ENCODE measurements at places on chromosomes 5 and 9.

GRCh38 chr5:66894480-66895240 is 298.5 kb downstream of the MAST4 start:
- DNase-seq, result no peak

- no peak for DNase-seq
These were observed 30.5 kb upstream of the DMRTA1 start for GRCh38 chr9:22415941-22416691.

GRCh38 chr9:93902780-93903655 is 52.1 kb downstream of the BARX1 start:
- DNase-seq, result no peak

DNA sequence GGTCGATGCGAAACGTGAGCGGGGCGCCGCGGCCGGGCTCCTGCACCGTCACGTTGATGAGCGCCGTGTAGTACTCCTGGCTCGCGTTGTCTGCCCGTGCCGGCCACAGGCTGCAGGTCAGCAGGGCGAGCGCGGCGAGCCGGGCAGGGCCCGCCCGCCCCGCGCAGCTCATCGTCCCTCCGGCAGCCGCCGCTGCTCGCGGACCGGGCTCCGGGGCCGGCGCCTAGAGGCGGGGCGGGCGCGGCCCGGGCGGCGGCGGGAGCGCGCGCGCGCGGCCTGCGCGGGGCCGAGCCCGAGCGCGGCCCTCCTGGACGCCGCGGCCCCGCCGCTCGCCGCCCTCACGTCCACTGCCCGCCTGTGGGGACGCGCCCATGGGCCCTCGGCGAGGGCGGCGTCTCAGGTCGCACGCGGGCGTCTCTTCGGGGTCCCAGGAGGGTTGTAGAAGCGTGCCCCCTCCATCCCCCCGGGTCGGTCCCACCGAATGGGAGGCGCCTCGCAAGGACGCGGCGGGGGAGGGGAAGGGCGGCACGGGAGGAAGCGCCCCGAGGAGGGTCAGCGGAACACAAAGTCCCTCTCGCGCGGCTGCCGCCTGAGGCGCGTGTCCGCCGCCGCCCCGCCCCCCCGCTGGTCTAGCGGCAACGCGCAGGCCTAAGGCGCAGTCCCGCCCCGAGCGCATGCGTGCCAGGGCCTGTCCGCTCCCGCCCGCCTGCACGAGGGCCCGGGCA is at the start of gene RNF130:
TSS of gene RNF130 (minus strand) at position 229 of the 725 bp plus-strand sequence. CDS start at position 172, 57 bp downstream.
- peak; percentile 65 for DNase-seq

- DNase-seq, result no peak
These were observed 111.1 kb downstream of the UGCG start for GRCh38 chr9:112007575-112008240.

GRCh38 chr5:133991171-133991910 is 13.4 kb downstream of the VDAC1 start:
- peak; percentile 61 for DNase-seq

GRCh38 chr5:161105525-161105924 is 253.5 kb upstream of the ATP10B start:
- no peak for DNase-seq

GRCh38 chr5:169893571-169893970 is 86.7 kb downstream of the INSYN2B start:
- DNase-seq, result no peak

GRCh38 chr5:85395526-85395925 is 1010.8 kb upstream of the EDIL3 start:
- no peak for DNase-seq

DNA sequence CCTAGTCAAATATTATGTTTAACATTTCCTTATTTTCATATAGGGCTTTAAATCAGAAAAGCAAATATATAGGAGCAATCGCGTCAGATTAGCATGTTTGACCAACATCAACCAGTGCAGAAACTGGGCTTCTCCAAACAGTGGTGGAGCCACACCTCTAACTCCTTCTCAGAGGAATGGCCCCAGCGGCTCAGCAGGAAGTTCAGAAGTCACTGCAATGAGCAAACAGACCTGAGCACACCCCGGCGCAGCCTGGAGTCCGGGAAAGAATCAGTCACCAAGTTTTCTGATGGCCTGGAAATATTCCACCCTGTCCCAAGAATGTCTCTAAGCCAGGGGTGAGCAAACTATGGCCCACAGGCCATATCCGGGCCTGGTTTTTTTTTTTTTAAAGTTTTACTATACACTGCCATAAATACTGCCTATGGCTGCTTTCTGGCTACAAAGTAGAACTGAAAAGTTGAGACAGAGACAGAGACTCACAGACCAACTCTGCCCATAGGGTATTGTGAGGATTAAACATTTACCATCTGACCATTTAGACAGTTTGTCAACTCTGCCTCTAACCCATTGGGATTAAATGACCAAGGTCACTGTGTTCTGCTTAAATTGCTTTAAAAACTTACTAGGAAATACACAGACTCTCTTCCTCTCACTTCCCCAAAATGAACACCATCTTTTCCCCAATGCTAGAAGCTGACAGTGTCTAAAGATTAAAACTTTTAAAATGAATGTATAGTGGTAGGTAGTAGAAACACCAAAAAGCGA is 5.4 kb downstream of the GOLM1 start:
- DNase-seq, result no peak

DNA sequence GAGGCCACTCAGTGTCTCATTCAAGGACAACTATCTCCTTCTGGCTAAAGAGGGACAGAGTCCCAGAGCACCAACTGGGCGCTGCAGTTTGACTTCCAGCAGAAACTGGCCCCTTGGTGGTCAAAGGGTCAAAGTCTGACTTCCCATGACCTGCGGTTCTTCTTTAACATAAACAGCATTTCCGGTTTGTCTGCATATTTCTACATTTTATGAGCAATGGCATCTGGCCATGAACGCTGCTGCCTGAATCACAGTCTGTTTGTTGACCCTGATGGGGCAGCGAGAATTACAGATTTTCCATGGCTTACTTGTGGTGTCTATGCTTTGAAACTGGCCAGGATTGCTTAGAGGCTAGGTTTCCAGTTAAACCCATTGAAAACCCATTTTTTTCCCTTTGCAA is 1.3 kb downstream of the TNFSF15 start:
- peak; percentile 74 for DNase-seq

- no peak for DNase-seq
These were observed 64.4 kb downstream of the SNX18 start for GRCh38 chr5:54581831-54582548.

DNA sequence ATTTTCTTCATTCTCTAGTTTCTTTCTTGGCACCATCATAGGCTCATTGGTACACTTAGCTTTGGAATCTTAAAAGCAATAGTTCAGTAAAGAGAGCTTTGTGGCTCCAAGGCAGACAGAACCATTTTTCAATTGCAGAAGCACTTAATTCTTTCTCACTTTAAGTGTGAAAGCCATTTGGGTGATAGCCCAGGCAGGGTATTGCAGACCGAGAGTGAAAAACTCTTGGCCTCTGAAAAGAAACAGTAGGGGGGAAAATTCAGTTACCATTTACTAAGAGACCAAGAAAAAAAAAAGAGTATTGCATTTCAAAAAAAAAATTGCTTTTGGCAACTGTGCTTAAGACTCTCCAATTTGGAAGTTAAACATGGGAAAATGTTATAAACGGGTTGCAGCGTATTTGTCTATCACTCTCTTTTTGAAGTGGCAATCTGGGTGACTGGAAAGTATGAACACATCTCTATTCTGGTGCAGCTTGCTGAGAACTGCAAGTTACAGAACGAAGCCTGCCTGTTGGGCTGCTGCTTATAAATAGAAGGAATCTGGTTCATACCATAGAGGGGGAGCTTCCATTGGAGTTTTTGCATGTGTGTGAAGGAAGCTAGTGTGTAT is 170.5 kb downstream of the TLE4 start:
- DNase-seq, result no peak

GRCh38 chr5:154465169-154465568 is 12.9 kb downstream of the HAND1 start:
- DNase-seq, result no peak

DNA sequence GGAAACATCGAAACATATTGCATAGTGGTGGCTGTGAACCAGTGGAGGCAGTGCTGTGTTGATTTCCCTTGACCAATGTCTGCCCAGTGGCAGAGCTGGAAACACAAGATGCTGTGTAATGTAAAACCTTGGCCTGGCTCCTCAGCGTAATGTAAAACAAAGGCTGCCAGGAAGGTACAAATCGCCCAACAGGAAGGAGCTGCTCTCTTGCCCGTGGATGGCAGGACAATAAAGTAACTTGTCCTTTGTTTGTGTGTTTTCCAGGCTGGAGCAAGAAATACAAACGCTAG is 143.4 kb downstream of the PALM2AKAP2 start:
- DNase-seq, result no peak

GRCh38 chr9:137789295-137789895 is 88.2 kb upstream of the CACNA1B start:
- DNase-seq, result no peak

GRCh38 chr5:61991430-61991829 is 314.6 kb upstream of the KIF2A start:
- DNase-seq, result no peak

DNA sequence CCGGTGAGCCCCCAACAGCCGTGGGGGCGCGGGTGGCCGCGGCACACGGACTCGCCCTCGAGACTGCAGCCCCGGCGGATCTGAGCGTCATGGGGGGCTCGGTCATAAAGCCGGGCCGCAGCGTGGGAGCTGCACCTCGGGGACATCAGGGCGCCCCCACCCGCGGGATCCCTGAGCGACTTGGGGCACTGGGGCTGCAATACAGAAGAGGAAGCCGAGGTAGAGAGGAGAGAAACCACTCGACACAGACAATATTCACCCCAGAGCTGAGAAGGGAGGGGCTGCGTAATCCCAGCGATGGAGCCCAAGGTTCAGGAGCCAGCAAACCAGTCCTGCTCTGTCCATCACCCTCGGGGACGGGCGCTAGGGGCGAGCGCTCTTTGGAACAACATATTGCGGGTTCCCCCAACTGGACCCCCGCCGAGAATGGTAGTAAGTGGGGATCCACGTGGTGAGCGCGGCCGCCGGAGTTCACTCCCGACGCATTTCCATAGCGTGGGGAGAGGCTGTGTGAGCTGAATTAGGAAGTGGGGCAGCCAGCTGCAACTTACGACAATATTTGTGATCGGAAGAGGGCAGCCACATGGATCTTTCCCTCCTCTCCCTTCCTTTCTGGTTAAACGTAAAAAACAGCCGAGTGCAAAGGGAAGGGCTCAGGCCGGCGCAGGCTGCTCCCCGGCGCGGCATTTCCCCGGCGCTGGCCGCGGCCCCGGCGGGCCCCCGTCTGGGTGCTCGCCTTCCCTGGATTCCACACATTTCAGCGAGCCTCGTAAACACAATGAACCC is 9.9 kb downstream of the PTCH1 start:
- no peak for DNase-seq

DNA sequence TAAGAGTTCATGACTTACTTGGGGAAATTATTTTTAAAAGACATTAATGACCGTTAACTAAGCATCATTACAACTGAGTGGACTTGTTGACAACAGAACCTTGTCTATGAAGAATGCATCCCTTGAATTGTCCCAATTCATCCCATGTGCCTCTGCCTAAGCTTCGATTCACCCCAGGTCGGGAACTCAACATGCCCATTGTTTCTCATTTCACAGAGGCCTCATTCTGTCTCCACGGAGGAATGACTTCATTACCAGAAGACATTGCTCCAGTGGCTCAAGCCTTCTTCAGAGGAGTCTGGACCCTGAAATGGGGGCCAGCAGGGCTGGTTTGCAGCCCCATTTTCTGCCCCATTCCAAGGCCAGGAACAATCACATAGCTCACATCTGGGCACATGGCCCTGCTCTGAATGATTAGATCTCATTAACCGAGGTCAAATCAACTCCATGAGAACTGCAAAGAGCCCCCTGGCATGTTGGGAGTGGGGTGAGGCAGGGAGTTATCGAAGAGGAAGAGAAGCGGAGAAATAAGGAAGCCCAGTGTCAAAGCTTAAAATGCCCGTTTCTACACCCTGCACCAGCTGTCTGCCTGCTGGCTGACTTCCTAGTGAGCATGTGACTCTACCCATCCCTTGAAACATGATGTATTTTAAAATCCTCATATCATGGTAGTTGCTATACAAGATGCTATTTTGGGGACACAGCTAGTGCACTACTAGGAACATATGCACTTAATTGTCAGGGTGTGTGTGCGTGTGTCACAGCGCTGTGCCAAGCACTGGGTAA is 137.3 kb downstream of the LHFPL2 start:
- DNase-seq, result no peak

DNA sequence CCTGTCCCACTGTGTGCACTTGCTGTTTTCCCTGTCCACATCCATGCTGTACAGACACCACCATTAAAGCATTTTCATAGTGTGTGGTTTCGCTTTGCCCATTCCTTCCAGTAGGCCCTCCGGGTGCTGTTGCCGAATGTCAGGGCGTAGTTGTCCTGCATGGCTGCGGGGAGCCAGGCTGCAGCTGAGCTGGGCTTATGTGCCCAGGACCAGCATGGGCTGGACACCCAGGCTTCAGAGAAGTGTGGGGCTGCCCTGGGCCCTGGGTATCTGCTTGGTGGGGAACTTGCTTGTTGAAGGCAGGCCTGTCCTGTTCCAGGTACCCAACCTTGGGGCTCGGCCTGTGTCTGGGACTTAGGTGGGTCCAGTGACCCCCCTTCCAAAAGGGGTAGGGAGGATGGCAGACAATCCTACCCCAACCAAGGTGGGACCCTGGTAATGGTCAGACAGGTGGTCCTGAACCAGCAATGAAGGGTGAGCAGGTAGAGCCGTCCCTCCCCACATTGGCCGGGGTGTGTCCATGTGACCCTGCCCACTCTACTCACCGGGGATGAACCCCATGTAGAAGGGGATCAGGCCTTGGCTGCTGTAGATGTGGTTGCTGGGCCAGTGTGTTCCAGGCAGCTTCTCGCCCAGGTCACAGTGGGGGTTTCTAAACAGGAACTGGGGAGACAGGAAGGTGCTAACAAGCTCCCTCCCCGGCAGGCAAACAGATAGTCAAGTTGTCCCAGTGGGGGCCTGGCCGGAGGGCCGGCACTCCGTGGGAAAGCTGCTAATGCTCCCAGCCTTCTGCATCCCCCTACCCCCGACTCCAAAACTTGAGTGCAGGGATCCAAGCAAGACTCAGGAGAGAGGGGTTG is 2.8 kb downstream of the TUBB4B start:
- DNase-seq, result no peak

DNA sequence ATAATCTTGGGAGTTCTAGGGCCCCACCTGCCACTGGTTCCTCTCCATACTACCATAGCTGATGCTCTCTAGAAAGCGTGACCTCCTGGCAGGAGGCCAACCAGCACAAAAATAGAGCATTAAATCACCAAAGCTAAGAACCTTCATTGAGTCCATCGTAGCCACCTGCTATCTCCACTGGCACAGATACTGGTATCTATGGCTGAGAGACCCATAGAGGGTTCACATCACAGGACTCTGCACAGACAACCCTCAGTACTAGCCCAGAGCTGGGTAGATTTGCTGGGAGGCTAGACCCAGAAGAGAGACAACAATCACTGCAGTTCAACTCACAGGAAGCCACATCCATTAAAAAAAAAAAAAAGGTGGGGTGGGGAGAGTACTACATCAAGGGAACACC is 509.1 kb downstream of the DTWD2 start:
- no peak for DNase-seq

GRCh38 chr5:158718738-158719505 is 380.8 kb downstream of the EBF1 start:
- DNase-seq, result no peak

DNA sequence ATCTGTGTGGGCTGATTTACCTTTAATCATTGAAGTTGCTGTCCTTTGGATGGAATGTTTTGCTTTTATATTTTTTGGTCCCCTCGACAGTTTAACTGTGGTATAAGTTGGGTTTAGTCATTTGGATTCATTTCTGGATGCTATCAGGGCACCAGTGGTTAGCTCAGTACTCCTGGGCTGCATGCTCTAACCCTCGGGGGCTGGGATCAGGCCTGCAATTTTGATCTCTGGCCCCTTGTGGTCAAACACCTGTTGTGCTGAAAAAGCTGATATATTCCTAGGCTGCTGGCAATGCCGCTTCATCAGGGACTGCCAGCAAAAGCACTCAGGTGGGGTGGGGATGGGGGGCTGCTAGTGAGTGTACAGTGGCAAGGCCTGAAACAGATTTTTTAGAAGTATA is 440.4 kb upstream of the RIOK2 start:
- DNase-seq, result no peak

Measured in urinary bladder (tissue), 4 donors.